T-helper 1 cell (primary cell): ENCODE measurements at places on chromosomes 7 and 10.

- no peak for DNase-seq
These were observed 61.0 kb downstream of the MET start for GRCh38 chr7:116732788-116733694.

DNA sequence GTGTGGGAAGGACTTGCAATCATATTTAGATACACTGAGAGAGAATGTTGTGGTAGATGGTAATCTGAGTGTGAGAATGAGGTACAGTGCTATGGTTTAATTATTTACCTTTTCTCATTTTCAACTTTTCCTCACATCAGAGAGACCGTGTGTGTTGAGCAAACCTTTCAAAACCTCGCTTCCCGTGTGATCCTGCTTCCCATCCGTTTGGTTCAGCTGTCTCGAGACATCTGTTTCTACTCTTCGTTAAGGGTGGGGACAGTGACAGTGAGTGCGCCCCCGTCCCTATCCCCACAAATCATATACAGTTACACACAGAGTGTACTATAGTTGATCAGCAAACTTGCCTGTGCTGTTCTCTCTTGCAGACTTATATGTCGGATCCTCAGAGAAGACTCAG is 33.0 kb upstream of the NOBOX start:
- no peak for DNase-seq

DNA sequence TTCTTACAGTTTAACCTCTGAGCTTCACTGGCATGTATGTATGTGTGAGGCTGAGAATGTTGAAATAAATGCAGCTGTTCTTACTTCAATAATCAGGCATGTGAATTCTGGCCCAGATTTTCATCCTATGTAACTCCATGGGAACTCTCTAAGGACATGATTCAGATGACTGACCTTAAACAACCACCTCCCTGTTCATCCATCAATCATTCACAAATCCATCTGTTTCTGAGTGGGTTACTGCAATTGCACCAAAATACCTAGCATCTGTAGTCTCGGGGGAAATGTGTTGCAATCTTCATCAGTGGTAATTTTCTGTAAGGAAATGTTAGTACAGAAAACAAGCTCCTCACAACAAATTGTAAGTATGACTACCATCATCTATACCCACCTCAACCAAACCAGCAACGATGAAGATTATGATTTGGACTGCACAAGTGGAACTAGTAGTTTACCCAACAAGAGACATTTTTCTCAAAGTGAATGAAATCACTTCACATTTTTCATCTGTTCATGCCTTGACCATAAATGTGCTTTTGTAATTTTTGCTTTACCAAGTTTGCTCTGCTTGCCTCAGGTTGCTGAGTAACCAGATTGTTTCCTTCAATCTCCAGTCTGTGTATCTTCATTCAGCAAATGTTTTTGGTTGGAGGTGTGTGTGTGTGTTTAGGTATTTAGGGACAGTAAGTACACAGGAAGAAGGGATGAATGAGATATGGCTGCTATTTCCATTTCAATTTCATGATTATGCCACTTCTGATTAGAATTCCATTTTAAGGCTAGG is 65.7 kb upstream of the FZD8 start:
- no peak for DNase-seq

DNA sequence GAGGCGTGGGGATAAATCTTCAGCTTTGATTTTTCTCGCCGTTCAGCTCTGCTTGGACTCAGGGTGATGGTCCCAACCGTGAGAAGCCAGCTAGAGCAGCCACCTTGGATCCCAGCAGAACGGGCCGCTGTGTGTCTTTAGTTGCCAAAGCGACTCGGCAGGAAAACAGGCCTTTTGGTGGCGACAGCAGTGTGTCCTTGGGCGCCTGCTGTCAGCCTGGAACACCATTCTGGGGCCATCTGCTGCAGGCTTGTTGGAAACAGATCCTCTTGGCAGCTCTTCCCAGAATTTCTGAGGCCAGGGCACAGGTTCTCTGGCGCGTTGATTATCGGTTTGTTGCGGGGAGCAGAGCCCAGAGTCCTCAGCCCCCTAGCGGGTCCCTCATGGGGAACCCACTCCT is 97.6 kb downstream of the CUX1 start:
- DNase-seq = no peak

DNA sequence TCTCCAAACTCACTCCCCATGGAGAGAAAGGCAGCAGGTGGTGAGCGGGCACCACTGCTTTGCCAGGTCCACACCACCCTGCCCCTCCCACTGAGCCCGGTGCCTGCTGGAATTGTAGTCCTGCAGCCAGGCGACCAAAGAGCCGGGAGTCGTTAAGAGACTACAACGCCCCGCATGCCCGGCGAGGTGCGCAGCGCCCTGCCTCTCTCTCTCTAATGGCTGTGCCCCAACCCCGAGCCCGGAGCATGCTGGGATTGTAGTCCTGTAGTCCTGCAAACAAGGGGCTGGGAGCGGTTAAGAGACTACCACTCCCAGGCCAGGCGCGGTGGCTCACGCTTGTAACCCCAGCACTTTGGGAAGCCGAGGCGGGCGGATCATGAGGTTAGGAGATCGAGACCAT is 8.1 kb upstream of the ZNF727 start:
- no peak for DNase-seq

DNA sequence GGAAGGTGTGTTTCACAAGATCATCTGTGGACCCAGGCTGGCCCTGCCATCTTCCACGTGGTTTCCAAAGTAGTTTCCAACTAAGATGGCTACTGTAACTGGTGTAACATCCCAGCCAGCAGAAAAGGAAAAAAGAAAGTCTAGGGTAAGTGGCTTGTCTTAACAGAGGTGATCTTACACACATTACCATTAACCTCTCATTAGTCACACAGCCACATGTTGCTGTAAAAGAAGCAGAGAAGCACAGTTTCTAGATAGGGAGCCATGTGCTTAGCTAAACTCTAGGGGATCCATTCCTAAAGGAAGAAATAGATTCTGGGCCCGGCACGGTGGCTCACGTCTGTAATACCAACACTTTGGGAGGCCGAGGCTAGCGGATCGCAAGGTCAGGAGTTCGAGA is 54.3 kb downstream of the ZNF438 start:
- DNase-seq = no peak

GRCh38 chr7:144885478-144885877 is 49.6 kb upstream of the TPK1 start:
- DNase-seq = no peak
